ENCODE measurements at places on chromosomes 4 and X.

DNA sequence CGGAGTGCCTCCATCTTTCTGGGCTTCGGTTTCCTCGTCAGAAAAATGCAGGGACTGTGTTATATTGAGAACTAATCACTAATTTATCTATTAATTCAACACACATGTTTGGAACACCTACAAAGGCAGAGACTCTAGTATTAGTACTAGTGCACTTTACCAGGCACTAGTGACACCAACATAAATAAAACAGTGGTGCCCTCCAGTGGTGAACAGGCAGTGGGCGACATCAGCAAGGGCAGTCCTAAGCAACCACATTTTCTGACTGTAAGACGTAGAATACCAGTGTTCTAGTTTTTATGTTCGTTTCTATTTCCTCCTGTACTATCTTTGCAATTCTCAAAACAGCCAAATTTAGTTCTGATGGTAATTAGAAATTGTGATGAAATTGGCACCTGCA, 69.1 kb upstream of the UCP1 start:
- peak; percentile 61 for DNase-seq

DNA sequence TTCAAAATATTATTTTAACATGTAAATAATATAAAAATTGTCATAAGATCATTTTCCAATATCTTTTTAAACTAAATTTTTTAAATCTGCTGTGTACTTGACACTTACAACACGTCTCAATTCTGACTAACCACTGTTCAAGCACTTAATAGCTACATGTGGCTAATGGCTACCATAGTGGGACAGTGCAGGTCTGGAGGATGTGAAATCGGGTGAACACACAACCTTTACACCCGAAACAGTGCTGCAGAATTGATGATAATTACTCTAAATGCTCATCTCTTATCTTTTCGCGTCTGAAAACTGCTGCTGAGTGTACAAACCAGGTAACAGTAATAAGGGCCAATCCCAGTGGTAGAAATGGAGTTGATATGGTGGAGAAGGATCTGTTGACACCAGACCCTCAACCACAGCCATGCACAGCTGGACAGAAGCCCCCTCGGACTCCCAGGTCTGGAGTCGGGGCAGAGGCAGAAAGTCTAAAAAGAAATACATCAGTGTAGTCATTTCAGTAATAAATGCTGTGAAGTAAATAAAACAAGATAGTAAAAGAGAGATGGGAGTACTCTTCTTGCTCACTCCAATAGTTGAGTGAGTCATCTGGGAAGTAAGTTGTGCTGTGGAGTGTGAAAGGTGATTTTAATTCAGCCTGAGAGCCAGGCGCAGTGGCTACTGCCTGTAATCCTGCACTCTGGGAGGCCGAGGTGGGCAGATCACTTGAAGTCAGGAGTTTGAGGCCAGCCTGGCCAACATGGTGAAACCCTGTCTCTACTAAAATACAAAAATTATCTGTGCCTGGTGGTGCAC, 150.0 kb downstream of the CBR4 start:
- DNase-seq: no peak

- no peak for DNase-seq
Measured at GRCh38 chr4:28842271-28842670, 1877.9 kb upstream of the PCDH7 start.

- DNase-seq: no peak
Measured at GRCh38 chr4:185995665-185996064, 73.3 kb upstream of the TLR3 start.

GRCh38 chr4:114265342-114265741, 285.9 kb upstream of the ARSJ start:
- no peak for DNase-seq

DNA sequence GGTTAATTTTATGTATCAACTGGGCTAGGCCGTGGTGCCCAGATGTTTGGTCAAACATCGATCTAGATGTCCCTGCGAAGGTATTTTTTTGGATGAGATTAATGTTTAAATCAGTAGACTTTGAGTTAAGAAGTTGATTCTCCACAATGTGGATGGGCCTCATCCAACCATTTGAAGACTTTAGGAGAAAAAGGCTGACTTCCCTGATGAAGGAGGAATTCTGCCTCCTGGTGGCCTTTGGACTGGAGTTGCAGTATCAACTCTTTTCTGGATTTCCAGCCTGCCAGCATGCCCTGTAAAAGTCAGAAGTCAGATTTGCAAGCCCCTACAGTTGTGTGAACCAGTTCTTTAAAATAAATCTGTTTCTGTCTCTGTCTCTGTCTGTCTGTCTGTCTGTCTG, 91.4 kb downstream of the STK32B start:
- DNase-seq: peak; percentile 63

DNA sequence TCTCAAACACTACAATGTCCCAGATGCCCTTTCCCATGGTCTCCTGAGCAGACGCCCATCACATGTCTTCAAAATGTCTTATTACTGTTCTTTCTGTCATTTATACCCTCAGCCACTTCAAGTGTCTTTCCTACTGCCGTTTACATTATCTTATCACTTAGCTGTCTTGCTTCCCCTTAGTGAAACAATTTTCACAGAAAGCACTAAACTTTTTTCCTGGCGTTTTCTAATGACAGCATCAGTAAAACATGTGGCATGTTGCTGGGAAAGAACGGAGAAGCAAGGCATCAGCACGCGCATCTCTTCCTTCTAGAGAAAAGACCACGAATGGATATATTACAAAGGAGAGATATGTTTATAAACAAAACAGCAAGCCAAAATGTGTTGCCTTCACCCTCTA, 189.7 kb upstream of the SLIT2 start:
- DNase-seq: no peak

- DNase-seq: no peak
Measured at GRCh38 chr4:95627024-95627605, 78.3 kb upstream of the UNC5C start.

- no peak for DNase-seq
Measured at GRCh38 chrX:56462389-56462788, 101.0 kb upstream of the UBQLN2 start.

GRCh38 chr4:123624959-123625358, 228.4 kb downstream of the SPRY1 start:
- no peak for DNase-seq

GRCh38 chrX:45505214-45505613, 304.5 kb upstream of the DIPK2B start:
- DNase-seq: no peak

- peak; percentile 33 for DNase-seq
Measured at GRCh38 chr4:38889143-38889542, 21.5 kb downstream of the FAM114A1 start.

GRCh38 chrX:70174754-70175153, 2.5 kb upstream of the DGAT2L6 start:
- DNase-seq: no peak

DNA sequence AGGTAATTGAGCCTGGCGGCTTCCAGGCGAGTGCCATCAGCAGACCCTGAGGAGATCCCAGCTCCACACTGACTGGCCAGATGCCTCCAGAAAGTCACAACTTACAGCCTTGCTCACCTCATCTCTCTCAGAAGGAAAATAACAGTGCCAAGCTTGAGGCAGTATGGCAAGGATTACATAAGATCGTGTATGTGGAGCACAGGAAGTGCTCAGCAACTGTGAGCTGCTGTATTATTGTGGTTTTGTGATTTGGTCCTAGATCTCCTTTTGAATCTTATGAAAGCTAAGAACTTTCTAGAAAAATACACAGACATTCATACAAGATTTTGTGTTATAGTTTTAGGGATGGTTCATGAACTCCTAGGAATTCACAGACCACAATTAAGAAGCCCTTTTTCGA, 14.0 kb downstream of the RASL11B start:
- no peak for DNase-seq

DNA sequence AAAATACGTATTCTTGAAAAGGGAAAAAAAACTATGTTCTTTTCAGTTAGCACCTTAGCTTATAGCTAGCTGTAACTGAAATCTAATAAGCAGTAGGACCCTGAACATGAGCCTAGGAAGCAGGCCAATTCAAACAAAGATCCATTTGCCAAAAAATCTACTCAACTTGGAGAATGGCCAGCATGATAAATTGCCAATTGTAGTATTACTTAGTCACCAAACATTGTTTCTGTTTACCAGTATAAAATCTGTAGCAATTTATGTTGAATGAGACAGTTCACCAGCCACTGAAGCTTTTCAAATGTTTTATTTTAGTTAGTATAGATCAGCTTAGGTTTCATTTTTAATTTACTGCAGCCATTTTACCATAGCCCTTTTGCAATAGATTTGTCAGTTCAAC, 323.6 kb upstream of the DIPK2B start:
- no peak for DNase-seq

GRCh38 chr4:27084685-27085361, 224.2 kb downstream of the STIM2 start:
- DNase-seq: peak; percentile 41

GRCh38 chr4:52712251-52713130, 38.7 kb downstream of the ERVMER34-1 start:
- peak; percentile 96 for DNase-seq

GRCh38 chr4:1008840-1009541, 2.4 kb upstream of the FGFRL1 start:
- DNase-seq: peak; percentile 26

DNA sequence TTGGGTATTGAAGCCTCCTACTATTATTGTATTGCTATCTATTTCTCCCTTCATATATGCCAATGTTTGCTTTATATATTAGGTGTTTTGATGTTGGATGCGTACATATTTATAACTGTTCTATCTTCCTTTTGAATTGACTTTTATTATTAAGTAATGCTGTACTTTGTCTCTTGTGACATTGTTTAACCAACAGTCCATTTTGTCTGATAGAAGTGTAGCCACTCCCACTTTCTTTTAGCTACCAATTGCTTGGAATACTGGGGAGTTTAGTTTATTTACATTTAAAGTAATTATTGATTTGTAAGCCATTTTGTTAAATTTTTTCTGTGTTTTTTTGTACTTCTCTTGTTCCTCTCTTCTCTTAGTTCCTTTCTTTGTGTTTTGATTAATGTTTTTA, 195.9 kb downstream of the GC start:
- no peak for DNase-seq

DNA sequence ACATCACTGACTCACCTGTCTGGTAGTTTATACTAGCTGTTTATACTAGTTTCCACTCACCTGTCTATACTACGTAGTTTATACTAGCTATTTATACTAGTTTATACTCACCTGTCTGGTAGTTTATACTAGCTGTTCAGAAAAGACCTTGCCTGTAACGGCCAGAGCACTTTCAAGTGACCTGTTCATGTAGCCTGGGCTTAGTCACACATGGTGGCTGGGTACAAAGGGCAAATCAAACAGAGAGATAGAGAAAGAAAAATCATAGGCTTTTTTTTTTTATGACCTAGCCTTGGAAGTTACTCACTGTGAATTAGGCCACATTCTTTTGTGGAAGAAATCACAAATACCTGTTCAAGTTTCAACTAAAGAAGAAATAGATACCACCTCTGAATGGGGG, 30.7 kb upstream of the SPANXN4 start:
- no peak for DNase-seq

GRCh38 chr4:33162122-33162521, 2442.0 kb downstream of the PCDH7 start:
- DNase-seq: no peak

- peak; percentile 34 for DNase-seq
Measured at GRCh38 chrX:85084770-85085393, 81.2 kb downstream of the APOOL start.

- DNase-seq: no peak
Measured at GRCh38 chrX:40081679-40082068, 16.1 kb downstream of the BCOR start.

DNA sequence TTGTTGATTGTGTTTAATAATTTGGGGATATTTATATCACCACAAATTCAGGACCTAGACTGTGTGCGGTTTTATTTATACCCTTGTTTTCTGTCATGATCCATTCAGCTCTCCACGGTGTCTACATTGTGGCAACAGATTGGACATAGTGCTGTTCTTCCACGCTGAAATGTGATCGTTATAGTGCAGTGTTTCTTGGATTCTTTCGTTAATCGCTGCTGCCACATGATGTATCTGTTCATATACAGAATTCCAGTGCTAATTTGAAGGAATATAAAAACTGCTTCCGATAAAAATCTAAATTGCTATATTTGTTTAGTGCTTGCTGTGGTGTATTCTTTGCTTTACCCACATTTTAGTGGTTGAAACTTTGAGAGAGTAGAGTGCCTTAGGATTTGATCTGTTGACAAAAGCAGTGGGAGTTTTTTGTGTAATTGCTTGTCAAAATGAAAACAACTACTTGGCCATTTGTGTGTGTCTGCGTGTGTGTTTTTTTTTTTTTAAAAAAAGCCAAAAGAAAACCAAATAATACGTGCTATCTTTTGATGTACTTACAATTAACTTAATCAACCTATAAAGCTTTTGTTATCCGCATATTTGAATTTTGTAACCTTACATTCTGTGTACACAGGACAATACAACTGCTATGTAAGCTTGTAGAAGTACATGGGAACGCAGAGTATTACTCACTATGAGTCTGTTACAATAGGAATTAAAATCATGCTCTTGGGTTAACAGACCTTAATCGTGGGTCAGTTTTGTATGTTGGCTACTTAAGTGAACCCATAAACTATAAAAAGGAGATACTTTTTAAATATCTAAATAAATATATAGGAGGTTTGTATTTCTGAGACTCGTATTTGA, 353.3 kb downstream of the ARHGAP24 start:
- DNase-seq: no peak

- no peak for DNase-seq
Measured at GRCh38 chrX:80306007-80306406, 114.2 kb upstream of the TENT5D start.

DNA sequence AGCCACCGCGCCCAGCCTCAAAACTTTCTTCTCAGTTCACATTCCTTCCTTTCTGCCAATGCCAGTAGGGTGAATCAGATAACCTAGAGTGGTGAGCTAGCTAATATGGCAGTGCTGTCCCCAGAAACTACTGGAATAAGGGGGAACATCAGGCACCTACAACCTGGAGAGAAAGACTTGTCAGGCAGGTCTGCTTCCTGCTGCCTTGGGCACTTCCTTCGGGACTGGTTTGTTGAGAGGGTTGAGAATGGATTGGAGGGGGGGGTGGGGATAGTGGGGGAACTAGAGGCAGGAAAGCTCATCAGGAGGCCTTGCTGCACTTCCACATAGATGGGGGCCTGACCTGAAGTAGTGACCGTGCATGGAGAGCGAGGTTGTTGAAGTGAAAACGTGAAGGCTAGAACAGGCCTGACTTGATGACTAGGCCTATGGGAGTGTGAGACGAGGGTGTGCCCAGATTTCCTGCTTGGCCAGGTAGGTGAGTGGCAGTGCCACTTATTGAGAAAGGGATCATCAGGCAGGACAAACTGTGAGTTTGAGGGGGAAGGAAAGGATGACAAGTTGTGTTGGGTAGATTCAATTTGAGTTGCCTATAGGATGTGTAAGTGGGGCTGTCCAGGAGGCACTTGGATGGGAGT, 33.4 kb downstream of the SLC25A5 start:
- no peak for DNase-seq

GRCh38 chr4:185513489-185514181, 21.7 kb downstream of the PDLIM3 start:
- peak; percentile 4 for DNase-seq

- no peak for DNase-seq
Measured at GRCh38 chrX:47885501-47885900, 48.8 kb downstream of the ZNF81 start.

DNA sequence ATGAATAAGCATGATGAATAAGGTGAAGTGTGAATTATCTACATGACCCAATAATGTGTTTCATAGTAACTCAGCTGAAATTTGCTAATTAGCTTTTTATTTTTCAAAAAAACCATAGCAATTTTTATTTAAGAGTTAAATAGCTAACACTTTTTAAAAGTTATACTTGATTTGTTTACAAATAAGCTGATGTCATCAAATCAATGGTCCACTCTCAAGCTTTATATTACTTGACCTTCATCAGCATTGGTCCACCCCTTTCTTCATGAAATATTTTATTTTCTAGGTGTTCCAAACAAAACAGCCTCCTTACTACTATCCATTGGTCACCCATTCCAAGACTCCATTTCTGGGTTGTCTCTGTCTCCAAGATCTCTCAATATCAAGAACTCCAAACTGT, 649.0 kb upstream of the TENM3 start:
- no peak for DNase-seq
